ENCODE measurements at places on chromosomes 13 and 19.

DNA sequence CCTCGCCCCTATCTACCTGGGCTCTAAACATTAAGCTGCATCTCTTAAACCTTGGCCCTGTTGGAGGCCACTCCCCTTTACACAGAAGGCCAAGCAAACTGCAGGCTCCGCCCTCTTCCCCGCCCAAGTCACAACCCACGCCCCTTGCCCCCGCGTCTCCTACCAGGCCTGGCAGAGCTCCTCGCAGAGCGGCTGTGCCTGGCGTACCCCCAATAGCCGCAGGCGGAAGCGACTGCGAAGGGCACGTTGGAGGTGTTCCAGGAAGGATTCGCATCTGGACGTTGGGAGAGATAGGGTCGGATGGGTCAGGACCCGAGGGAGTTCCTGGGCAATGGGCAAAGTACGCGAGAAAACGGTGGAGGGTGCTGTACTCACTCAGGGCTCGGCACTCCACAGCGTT, 5.9 kb downstream of the RTBDN start:
- DNase-seq: no peak

- DNase-seq: no peak
Measured at GRCh38 chr13:29702912-29703351, 107.4 kb upstream of the SLC7A1 start.

DNA sequence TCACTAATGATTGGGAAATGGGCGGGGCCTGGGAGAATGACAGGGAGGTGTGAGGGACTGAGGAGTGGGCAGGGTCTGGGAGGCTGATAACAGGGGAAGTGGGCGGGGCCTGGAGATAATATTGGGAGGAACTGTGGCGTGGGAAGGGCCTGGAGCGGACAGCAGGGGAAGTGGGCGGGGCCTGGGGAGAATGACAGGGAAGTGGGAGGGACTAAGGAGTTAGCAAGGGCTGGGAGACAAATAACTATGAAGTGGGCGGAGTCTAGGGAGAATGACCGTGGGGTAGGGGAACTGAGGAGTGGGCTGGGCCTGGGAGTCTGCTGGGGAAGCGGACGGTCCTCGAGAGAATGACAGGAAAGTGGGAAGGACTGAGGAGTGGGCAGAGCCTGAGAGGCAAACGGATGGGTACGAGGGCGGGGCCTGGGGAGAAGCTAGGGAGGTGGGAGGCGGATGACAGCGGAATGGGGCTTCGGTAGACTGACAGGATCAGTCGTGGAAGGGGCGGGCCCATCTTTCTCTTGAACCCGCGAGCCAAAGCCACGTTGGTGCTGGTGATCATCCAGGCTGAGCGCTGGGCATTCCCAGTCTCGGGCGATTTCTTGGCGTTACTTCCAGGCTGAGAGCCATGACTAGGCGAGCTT, 14.0 kb upstream of the TUBB4A start:
- DNase-seq: peak; percentile 49

GRCh38 chr19:3471954-3472655, 8.2 kb downstream of the SMIM24 start:
- peak; percentile 35 for DNase-seq

DNA sequence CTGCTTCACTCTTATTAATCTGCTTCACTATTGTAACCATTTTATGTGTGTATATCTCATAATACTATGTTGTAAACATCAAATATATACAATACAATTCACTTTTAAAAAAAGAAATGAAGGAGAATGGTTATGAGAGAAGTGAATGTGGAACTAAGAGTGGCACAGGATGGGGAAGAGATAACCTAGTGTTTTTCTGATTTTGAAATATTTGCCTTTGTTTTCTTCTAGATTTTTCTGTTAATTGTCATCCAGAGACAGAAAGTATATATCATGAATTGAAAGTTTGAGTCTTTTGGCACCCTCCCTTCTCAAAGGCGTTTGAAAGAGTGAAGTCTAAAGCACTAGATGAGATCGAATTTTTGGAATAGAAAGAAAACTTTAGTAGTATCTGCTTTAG, 2.8 kb downstream of the DNAJC3 start:
- DNase-seq: no peak
